ENCODE measurements at places on chromosomes 3 and 15.
A peak's percentile ranks its signal among the peaks of the same experiment; 100 is the strongest.

DNA sequence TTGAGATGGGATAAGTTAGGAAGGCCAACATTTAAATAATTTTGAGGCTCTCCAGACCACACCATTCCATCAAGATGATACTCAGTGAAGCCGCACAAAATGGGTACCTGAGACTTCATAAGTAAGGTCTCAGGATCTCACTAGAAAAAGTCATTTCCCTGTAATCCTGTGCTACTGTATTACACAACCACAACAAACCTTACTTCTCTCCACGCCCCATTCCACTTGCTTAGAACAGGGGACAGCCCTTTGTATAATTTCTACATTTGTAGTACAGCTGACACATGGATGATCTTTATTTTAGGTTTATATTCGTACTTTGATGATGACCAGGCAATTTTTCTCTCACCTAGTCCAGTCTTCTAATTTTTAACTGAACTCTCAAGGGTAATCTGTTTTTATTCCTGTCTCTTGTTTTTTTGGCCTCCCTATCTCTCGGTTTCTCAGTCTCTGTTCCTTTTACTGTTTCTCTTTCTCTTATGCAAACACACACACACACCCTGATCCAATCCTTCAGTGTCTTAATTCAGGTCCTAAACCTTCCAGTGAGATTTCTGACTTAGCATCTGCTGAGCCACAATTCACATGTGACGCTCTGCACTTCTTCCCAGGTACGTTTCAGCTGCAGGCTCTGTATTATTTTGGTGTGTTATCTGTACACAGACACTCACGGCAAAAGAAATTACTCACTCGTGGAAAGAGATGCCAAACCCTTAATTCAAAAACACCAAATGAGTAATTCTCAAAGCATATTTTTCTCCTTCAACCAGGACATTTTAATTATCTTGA lies 223.2 kb upstream of the THBS1 start:
- no peak for DNase-seq

DNA sequence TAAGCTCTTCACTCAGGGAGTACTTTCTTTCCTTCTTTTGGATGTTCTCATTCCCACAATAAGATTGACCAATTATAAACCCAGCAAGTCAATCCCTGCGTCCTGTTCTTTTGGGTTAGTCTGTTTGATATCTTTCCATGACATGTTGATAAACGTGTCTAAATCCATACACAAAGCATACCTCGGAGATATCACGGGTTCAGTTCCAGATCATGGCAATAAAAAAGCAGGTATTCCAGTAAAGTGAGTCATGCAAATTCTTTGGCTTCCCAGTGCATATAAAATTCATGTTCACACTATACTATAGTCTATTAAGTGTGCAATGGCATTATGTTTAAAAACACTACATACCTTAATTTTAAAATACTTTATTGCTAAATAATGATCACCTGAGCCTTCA lies 667.7 kb downstream of the MAGI1 start:
- DNase-seq = no peak

GRCh38 chr15:49610157-49610918 lies 10.3 kb downstream of the FAM227B start:
- DNase-seq = no peak

DNA sequence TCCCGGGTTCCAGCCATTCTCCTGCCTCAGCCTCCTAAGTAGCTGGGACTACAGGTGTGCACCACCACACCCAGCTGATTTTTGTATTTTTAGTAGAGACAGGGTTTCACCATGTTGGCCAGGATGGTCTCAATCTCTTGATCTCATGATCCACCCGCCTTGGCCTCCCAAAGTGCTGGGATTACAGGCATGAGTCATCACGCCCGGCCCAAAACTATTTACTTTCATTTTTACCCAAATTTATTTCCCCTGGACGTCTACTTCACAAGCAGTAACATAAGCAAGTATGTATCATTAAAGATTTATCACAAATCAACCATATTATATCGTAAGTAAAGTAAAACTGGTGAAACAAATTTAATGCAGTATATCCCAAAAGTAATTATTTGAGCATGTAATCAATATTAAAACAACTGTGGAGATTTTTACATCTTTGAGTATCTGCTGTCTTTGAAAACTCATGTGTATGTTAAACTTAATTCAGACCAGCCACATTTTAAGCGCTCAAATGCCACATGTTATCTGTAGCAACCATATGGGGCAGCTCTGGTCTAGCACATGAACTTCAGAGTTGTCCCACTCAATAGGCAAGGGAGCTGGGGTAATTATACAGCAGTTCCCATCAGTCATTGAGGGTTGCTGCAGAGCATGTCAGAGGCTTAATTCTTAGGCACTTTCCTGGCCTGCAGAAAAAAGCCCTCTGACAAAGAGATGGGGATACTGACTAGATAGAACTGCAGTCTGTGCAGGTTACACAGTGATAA lies 185.7 kb upstream of the CTDSPL start:
- DNase-seq = no peak

DNA sequence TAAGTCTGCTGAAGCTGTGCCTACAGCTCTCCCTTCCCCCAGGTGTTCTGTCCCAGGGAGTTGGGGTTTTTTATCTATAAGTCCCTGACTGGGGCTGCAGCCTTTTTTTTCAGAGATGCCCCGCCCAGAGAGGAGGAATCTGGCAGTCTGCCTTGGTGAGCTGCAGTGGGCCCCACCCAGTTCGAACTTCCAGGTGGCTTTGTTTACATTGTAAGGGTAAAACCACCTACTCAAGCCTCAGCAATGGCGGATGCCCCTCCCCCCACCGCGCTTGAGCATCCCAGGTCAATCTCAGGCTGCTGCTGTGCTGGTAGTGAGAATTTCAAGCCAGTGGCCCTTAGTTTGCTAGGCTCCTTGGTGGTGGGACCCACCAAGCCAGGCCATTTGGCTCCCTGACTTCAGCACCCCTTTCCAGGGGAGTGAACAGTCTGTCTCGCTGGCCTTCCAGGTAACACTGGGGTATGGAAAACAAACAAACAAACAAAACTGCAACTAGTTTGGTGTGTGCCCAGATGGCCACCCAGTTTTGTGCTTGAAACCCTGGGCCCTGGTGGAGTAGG lies 189.4 kb downstream of the MFSD1 start:
- DNase-seq = peak; percentile 94

DNA sequence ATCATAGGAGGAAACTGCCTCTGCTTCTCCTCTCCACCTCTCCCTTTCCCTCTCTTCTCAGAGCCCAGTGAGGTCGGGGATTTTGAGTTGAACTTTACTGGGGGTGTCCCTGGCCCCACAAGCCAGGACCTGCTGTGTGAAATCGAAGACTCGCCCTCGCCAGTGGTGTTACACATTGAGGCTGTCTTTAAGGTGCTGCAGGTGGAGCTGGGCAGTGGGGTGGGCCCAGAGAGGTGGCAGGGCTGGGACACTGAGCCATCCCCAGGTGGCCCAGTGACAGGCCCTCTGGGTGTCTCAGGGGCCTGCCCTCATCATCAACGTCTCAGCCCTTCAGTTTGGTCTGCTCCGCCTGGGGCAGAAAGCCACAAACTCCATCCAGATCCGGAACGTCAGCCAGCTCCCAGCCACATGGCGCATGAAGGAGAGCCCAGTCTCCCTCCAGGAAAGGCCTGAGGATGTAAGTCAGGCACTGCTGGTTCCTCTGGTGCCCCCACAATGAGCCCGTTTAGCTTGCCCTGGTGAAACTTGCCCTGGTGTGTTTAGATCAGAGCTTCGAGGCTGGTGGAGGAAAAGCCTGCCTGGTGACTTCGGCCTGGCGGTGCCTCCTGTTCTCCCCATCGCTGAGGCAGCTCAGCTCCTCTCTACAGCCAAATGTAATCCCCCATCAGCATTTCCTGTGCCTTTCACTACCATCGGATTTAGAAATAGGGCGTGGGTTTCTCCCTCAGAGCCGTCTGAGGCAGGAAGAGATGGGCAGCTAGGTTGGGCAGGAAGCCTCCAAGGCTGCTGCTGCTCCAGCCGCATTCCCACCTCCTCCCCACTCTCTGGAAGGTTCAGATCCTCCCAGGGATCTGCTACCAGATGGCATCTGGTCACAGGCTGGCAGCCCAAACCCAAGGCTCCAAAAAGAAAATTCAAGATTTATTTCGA lies 39.2 kb downstream of the ACAA1 start:
- DNase-seq = no peak

- no peak for DNase-seq
These were observed 212.8 kb upstream of the TPRG1 start for GRCh38 chr3:188959013-188959412.

- DNase-seq = no peak
These were observed 40.8 kb downstream of the FOXP1 start for GRCh38 chr3:71542521-71543370.

DNA sequence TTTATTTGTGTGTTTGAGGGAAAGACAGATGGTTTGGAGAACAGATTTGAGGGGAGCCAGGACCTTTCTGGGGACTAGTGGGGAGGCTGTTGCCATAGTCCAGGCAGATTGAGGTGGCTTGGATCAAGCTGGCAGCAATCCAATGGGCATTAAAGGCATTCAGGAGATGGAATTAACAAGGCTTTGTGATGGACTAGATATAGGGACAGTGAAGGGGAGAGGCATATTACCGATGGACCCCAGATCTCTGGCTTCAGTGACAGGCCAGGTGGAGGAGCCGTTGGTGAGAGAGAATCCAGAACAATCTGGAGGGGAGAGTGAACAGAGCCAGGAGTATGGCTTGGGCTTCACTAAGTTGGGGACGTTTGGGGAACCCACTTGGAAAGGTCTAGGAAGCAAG lies 124.8 kb downstream of the EEFSEC start:
- no peak for DNase-seq

DNA sequence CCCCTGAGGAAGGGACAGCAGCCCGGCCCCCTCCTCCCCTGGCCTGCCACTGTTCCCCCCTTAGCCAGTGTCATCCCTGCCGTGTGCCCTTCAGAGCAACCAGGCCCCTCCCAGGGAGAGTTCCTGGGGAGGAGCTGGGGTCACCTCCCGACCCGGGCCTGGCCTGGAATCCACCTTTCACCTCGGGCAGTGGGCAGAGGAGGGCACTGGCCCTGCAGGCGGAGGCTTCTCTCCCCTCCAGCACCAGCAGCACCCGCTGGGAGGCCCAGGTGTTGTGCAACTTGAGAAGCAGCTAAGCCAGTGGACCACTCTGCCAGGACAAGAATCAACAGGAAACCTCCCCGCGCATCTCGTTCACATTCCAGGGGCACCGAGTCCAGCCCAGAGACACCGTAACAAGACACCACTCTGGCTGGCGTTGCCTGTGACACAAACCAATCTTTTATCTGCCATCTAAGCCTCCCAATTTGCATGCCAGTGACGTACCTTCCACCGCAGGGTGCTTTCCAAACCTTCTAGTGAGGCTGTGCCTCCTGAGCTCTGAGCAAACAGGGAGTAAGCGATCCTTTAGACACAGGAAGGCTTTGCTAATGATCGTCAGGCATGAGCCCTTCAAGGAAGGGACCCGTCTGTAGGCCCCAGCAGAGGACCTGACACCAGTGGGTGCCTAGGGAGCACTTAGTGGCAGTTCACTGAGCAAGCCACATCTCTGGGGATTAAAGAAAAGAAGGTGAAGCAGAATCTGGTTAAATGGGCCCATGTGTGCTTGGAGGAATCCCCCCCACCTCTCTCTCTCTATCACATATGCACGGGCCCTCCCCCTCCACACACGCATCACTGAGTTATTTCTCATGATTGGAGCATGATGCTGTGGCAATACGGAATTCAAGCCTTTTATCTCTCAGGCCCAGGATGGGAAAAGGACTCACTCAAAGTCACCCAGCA lies 98.9 kb upstream of the TLE3 start:
- peak; percentile 85 for DNase-seq

DNA sequence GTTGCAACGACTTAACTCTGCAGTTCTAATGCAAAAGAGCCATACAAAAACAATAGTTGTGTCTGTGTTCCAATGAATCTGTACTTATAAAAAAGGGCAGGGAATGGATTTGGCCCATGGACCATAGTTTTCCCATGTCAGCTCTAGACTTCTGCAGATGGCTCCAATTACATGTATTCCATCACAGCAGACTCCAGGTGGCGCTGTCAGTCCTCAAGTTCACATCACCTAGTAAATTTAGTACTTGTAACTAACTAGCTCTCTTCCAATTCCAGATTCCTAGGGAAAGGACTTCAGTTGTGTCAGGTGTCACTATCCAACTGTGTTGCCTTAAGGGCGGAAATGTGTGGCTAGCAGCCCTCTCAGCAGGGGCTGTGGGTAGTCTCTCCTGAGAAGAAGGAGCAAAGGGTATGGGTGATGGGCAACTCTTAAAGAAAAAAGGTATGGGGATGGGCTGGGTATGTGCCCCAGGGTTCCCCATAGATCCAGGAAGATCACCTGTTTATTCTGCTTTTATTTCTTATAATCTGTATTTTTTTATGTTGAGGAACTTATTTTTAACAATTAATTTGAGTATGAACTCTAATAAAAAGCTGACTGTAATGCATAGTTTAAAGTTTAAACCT lies 36.2 kb downstream of the BBS4 start:
- peak; percentile 52 for DNase-seq

DNA sequence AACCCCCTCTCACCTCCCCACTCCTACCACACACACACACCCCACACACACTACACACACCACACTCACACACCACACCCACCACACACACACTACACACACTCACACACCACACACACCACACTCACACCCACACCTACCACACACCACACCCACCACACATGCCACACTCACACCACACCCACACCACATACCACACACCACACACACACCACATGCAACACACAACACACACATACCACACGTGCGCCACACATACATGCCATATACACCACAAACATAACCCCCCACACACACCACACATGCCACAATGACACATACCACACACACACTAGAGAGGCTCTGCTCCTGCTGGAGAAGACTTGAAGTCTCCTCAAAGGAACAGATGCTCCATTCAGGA lies 5.9 kb upstream of the ITPKA start:
- no peak for DNase-seq

DNA sequence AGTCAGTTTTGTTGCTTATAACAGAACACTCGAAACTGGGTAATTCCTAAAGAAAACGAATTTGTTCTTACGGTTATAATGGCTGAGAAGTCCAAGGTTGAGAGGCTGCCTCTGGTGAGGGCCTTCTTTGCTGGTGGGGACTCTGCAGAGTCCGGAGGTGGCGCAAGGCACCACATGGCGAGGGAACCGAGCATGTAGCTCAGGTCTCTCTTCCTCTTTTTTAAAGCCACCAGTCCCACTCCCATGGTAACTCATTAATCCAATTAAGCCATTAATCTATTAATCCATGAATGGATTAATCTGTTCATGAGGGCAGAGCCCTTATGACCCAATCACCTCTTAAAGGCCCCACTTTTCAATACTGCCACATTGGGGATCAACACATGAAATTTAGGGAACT lies 50.0 kb downstream of the ROPN1B start:
- no peak for DNase-seq

- no peak for DNase-seq
These were observed 346.8 kb upstream of the ARPP21 start for GRCh38 chr3:35292568-35292967.

DNA sequence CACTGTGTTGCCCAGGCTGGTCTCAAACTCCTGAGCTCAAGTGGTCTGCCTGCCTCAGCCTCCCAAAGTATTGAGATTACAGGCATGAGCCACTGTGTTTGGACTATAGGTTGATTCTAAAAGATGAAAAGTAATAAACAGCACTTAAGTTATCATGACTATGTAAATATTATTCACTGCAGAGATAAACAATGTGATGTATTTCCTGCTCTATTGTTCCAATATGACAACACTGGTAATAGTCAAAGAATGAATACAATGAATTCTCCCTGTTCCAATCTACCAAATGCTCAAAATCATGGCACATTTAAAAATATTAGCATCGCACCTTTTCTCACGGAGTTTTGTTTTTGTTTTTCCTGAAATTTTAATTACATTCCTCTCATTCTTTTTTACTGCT lies 36.8 kb upstream of the TBL1XR1 start:
- DNase-seq = no peak

- DNase-seq = peak; percentile 56
These were observed 10.3 kb downstream of the TM2D3 start for GRCh38 chr15:101641894-101642293.

- no peak for DNase-seq
These were observed 630 bp downstream of the ATP6V1A start for GRCh38 chr3:113747283-113748046.

All from COR-L47 (cell line).